ENCODE measurements at places on chromosomes 3 and 15.

- no peak for DNase-seq
Observed at GRCh38 chr3:42224658-42225421, 41.1 kb downstream of the CCK start.

DNA sequence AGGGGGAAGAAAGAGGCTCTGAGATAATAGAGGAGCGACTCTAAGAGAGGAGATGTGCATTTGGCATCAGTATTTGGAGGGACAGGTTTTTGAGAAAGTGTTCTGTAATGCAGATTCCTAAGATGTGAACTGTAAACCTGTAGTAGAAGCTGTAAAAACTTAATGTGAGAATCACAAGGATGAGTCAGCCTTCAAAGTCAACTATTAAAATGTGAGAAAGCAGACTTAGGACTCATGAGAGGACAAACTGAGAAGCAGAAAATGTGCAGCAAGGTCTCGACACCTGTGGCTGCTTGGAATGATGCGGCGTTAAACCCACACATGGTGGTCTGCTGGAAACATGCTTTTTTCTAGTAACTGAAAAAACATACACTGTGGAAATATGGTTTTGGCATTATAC lies 36.0 kb downstream of the USP13 start:
- DNase-seq, result no peak

- DNase-seq, result no peak
Observed at GRCh38 chr3:15964605-15965442, 167.0 kb upstream of the ANKRD28 start.

DNA sequence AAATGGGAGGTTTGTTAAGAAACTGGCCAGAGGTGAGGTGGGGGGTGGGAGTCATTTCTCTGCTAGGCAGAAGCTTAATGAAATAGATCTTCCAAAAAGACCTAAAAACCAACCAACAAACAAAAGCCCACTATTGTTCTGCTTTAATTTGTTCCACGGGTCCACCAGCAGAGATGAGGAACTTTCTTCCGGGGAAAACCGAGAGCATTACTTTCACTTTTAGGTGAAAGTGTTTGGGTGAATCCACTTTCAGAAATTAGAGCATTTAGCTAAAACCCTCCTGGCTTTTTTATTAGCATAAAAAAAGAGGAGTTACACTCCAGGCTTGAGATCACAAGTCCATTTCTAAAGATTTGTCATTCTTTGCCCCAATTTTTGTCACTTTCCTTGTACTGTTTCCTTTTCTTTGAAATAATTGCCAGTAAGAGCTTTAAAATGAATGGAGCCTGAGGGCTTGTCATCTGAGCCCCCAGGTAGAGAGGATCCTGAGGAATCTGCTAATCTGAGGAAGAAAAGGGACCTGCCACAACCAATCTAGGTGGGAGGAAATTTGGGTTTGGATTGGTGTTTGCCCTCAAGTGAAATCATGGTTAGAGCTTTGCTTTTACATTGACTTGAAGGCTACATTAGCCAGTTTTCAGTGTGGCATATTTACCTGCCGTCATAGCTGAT lies 667.6 kb downstream of the NAALADL2 start:
- no peak for DNase-seq

GRCh38 chr3:129106320-129106719 lies 15.3 kb downstream of the RAB43 start:
- no peak for DNase-seq

DNA sequence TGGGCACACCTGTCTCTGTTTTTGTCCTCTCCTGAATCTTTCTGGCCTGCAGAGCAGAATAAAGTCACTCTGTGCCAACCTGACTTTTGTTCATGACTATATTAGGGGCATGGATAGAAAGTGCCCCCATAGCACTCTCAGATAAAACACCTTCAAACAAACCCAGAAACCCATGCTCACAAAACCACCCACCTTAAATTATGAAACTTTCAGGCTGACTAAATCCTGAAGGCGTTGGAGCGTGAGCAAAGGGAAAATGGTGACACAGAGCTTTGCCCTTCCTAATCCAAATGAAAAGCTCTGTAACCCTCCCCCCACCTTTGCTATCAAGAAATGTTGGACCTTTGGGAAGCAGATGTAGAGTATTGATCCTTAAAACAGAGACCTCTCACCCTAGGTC lies 138.9 kb downstream of the IGF1R start:
- DNase-seq, result no peak

- no peak for DNase-seq
Observed at GRCh38 chr15:74776821-74777768, 4.8 kb upstream of the CSK start.

DNA sequence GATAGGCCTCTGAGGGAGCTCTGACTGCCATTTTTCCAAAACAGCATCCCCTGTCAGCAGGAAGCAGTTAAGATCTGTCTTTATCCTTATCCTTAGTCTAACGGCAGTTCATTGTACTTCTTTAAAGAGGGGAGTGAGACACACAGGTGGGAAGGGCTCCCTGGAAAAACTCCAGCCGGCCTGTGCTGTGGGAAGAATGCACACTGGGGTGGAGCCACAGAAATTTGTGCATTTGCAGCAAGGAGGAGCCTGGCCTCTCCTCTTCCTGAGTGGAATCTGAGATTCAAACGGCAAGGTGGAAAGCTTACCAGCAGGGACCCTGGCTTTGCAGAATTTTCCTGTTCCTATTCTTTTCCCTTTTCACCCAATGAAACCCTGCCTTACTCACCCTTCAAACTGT lies 1209.4 kb downstream of the ROBO2 start:
- no peak for DNase-seq

DNA sequence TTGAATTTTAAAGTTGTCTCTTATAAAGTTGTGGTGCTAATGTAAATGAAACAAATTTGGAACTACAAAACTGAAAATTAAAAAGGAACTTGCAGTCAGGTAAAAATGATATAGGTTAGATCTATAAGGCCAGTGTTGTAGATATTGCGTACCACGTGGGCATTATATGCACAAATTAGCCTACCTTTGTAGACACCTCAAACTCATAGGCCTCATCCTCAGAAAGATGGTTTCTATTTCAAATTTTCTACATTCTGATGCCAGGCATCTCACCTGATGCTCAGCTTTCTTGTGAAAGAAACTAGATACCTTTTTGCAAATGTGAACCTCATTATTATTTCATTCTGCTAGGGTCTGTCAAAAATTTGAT lies 25.6 kb downstream of the TMEM207 start:
- no peak for DNase-seq

- DNase-seq, result no peak
Observed at GRCh38 chr3:30629746-30630145, 23.3 kb downstream of the TGFBR2 start.

DNA sequence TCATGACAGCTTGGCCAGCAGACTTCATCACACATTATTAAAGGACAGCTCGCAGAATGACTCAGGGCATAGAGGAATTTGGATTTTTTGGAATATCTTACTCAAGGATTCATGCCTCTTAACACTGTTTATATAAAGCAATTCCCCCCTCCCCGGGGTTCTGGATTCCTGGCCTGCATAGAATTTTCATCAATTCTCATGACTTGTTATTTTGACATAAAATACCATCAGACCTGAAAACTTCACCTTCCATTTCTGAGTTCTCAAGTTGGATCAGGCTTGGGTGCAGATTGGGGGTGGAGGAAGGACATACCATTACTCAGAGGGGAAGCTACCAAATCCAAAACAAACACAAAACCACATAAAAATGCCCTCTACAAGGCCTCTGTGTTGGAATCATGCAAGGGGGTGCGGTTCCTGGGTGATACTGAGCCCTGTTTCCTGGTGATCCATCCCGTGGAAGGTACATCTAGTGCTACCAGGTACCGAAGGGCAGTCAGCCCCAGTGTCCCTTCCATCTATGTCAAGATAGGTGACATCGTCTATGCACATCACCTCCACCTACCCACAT lies 95.3 kb downstream of the DAPK2 start:
- DNase-seq, result no peak

DNA sequence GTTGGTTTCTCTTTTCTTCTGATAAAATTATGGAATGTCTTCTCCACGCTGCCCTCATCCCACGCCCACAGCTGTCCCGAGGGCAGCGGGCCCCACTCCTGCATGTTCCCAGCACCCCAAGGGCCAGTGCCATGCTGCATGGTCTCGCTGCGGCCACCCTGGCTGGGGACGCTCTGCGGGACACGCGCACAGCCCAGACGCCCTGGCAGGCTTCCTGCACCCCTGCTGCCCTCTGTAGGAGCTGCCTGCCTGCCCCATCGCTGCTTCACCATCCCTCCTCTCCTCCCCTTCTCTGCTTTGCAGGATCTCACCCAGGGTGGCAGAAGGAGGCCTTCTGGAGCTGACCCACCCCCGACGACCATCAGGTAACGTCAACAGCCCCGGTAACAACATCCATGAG lies 22.8 kb downstream of the SLC6A1 start:
- no peak for DNase-seq

GRCh38 chr15:74044267-74045110 lies 37.9 kb downstream of the GOLGA6A start:
- DNase-seq, result no peak

DNA sequence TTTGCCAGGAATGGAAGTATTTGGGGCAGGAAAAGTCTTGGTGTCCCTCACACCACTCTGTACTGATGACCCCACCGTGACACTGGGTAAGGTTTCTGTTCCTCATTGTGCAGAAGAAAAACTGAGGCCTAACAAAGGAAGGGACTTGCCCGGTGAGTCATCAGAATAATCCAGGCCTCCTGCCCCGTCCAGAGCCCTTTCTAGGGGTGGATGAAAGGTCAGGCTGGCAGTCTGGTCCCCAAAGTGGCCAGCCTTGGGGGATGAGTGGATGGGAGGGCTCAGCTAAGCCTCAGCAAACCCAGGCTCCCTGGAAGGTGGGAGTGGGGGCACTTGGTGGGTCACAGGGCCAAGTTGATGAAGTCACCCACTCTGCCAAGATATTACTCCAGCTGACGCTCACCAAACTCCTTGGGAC lies 2.3 kb upstream of the DNAH1 start:
- no peak for DNase-seq

GRCh38 chr15:29208352-29208751 lies 61.3 kb downstream of the NSMCE3 start:
- DNase-seq, result no peak

GRCh38 chr3:165919284-165919683 lies 82.1 kb upstream of the BCHE start:
- no peak for DNase-seq

DNA sequence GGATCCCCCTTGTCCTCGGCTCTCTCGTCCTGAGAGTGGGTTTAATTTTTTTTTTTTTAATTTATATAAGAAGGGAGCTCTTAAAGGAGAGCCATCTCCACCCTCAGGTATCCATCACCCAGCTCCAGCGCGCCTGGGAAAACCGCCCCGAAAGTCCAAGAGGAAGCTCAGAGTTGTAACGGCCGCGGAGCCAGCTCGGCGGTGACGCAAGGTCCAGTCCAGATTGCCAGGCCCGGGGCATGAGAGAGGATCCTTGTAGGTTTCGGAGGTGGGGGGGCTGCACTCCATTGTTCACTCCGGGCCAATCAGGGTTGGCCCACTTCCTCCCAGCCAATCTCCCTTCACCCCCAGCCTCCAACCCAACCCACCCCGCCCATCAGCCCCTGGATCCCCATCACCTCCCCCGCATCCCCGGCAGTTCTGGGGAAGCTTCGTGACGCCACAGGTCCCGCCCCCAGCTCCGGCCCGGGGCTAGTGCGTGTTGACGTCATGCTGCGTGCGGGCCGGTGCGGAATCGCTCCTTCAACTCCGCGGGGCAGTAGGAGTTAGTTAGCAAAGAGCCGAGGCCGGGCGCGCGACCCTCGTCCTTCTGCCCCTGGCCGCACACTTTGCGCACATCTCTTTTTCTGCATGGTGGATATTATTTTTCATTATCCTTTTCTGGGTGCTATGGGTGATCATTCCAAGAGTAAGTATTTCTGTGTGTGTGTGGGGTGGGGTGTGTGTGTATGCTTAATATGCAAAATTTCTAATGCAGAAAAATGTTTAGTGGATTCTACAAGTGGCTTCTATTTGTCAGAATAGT lies at the start of gene ISL2:
ISL2 (plus strand) TSS at position 520 of the 805 bp plus-strand sequence; CDS start at position 631, 111 bp downstream.
- DNase-seq, result no peak

- DNase-seq, result no peak
Observed at GRCh38 chr3:1318296-1319005, 225.6 kb downstream of the CNTN6 start.

DNA sequence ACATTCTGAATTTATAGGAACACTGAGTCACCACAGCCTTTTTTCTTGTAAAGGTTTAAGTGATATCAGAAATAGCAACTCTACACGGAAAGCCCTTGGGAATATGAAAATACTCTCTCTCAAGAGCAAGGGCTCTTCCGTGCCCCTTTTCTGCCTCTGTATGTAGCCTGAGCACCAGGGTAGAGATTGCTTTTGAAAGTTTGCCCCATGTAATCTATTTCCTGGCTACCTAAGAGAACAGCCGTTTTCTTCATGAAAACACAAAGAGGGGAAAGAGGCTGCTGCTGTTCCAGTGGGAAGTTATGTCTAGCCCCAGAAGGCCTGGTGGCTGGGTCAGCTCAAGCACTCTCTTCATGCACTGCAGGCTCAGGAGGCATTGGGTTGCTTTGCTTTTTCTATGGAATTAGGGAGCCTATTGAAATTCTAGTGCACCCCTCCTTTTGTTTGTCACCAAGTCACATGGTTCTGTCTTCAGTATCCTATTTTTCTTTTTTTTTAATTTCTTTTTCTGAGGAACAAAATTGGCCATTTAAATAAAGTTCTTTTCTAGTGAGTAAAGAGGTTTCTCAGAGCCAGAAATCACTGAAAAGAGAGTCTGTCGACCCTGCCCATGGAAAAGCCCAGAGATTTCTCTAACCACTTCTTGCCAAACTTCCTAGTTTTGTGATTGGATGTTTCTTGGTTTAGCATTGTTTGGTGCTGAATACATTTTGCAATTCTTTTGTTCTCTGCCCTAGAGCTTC lies 39.5 kb downstream of the TIGIT start:
- no peak for DNase-seq

GRCh38 chr3:60046210-60046609 lies 996.4 kb upstream of the CFAP20DC start:
- DNase-seq, result no peak

DNA sequence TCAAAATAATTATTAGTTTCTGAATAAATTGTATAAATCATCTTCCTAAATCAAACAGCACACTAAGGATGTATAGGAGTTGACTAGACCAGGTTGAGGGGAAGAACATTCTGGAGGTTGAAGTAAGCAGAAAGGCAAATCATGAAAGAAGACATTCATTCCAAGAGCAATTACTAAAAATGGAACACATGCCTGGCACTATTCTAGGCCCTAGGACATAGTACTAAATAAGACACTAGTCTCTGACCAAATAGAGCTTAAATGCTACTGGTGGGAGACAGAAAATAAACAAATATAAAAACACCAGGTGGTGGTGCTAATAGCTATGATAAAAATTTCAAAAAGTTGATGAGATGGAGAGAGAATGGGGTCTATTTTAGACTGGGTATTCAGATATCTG lies 190.1 kb downstream of the TBC1D5 start:
- no peak for DNase-seq
